ENCODE measurements at places on chromosomes 2 and 18.

GRCh38 chr2:198000417-198000816, 196.0 kb downstream of the PLCL1 start:
- no peak for DNase-seq

GRCh38 chr2:151780938-151781337, 46.7 kb upstream of the NEB start:
- DNase-seq: no peak

DNA sequence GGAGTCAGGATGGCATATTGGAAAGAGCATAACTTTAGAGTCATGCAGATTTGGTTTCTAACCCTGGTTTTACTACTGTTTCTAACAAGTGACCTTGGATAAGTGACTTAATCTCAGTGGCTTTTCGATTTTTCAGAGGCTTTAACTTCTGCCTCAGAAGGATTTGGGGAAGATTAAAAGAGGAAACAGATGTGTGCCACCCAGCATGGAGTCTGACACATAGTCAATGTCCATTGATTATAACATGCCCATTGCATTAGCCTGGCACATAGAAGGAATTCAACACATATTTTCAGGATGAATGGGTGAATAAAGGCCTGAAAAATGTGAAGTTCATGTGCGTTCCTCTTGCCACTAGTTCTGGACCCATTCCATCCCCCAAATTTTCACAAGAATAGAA, 438.2 kb downstream of the EPHA4 start:
- DNase-seq: no peak

DNA sequence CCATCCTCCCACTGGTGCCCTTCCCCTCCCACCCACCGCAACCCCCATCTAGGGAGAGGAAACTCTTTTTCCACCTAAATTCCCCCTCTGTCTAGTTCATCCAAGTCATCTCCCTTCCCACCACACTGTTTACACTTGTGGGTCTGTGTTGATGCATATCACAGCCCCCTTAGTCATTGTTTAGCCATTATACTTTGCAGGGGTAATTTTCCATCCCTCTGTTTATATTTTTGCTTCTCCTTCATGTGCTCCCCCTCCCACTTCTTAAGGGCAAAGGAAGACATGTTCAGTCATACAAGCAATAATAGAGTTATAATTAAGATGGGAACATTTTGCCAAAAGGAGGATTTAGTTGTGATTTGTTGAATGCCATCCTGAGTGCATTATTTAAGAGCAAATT, 187.8 kb upstream of the TNP1 start:
- no peak for DNase-seq

- no peak for DNase-seq
Observed at GRCh38 chr2:118227698-118228508, 139.6 kb downstream of the INSIG2 start.

DNA sequence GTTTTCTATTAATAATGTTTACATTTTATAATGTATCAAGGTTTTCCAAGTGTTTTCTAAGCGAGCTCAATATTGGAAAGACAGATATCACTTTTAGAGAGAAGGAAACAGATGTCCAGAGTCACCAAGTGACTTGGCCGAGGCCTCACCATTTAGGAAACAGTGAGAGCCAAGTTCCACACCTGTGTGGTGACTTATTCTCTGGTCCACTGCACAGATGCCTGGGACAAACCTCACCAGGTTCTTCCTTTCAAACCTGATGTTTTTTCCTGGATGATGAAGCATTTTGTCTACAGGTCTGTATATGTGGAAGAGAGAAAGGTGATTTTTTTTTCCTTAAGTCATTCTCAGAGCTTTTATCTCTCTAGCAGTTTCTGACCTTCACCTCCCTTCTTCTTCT, 280.7 kb downstream of the LPIN1 start:
- no peak for DNase-seq

DNA sequence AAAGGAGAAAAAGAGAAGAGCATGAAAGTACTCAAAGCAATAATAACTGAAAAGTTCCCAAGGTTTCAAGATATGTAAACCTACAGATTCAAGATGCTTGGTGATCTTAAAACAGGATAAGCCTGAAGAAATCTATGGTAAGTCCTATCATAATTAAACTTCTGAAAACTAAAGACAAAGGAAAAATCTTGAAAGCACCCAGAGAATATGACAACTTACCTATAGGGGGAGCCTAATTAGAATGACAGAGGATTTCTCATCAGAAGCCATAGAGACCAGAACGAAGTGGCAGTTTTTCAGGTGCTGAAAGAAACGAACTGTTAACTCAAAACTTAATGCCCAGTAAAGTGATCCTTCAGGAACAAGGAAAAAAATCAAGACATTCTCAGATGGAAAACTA, 59.7 kb downstream of the XDH start:
- no peak for DNase-seq

DNA sequence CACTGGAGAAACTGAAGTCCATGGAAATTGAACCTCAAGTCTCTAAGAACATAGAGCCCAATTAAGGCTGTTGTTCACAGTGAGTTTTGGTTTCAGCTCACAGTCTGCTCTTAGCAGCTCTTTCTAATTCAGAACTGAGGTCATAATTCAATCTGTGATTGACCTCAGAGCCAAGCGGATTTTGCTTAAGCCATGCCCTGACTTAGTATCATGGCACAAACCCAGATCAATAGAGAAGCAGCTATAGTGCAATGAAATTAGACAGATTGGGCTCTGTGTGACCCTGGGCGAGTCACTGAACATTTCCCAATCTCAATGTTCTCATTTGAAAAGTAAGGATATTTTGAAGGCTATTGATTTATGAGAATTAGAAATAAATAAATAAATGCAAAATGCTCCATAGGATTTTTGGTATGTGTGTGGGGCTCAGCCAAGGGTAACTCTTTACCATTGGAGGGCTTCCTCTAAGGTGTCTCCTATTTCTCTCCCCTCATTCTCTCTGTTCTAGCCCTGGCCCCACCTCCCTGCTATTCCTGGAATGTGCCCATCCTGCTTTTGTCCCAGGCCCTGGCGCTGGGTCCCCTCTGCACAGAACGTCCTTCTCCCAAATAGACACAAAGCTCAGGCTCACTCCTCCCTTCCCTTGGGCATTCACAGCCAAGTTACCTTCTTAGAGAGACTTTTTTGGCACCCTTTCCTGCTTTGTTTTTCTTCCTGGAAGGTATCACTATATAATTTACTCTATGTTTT, 239.6 kb downstream of the LPIN1 start:
- no peak for DNase-seq

All from cortex of kidney (tissue), 1 donor.